ENCODE measurements at places on chromosomes 3 and 15.

DNA sequence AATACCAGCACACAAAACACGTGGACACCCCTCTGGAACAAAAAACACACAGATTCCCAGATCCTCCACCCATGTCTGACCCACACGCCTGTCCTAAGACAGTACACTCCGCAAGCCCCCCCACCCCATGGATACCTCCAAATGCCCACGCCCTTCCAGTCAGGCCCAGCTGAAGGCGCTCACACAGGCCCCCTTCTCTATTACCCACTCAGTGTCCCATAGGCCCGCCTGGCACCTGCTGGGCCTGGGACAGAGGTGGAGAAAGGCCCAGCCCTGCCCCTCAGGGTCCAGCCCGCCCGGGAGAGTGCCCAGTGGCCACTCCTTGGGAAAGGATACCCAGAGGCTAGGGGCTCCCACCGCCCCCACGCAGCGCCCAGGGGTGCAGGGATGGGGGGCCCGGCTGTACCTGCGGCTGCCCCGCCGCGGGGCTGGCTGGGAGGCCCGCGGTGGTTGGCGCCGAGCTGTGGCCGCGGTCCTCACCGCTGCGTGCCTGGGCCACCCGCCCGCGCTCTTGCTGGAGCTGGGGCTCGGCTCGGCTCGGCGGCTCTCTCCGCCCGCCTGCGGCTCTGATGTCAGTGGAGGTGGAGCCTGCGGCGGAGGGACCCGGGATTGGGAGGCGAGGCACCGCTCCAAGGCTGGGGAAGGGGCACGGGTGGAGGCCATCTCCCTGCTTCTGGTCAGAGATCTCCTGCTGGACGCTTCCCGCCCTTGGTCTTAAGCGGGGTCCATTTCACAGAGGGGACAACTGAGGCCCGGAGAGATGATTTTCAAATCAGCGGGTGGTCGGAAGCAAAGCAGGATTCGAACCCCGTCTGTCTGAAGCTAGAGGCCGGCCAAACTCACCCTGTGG is at the start of gene CAMK1:
CAMK1 (minus strand) TSS at position 522 of the 850 bp plus-strand sequence. CDS start 2,198 bp downstream, outside the sequence.
- DNase-seq = no peak

- DNase-seq = no peak
Measured at GRCh38 chr3:171165983-171166382, 139.5 kb upstream of the SLC2A2 start.

DNA sequence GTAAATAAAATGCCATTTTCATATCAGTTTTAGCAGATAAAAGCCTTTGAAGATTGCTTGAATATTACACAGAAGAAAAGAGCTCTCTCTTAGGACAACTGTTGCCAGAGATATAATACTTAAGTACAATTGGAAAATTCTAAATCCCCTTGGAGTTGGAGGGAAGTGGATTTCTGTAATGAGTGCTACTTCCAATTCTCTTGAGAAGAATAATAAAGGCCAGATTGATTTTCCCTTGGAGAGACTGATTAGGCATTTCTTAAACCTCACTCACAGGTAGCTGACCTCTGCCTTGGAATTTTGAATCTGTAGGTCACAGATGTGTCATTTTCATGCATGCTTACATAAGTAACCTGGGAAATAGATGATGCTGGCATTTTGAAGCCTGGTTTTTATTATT is 29.8 kb upstream of the PSMD6 start:
- DNase-seq = no peak

GRCh38 chr15:83299462-83299861 is 15.0 kb upstream of the BNC1 start:
- no peak for DNase-seq

GRCh38 chr3:112582244-112582874 is 20.5 kb downstream of the SLC35A5 start:
- no peak for DNase-seq

GRCh38 chr3:35969406-35969805 is 330.1 kb downstream of the ARPP21 start:
- no peak for DNase-seq

DNA sequence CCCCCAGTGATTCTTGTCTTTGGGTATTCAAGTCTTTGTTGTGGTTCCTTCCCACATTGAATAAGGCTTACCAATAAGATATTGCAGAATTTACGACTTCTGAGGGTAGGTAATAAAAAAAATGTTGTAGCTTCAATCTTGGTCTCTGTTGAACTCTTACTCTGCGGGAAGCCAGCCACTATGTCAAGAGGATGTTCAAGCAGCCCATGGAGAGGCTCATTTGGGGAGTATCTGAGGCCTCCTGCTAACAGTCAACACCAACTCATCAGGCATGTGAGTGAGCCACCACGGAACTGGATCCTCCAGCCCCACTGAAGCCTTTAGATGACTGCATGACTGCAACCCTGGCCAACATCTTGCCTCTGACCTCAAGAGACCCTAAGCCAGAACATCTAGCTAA is 3.2 kb upstream of the TBC1D23 start:
- no peak for DNase-seq

DNA sequence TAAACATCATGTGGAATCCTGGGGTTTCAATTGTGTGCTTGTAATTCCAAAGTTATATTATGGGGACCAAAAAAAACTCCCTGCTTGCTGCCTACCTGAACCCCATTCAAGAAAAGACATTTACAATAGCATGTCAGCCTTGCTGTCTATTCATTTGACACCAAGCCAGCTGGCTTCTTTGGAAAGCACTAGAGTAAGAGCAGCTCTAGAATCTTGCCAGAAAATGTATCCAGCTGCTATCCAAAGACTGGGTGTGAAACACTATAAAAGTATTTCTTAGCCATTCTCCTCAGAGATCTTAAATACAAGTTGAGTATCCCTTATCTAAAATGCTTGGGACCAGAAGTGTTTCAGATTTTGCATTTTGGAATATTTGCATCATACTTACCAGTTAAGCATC is 87.4 kb downstream of the RAD18 start:
- DNase-seq = no peak

- no peak for DNase-seq
Measured at GRCh38 chr3:58203541-58203940, 7.2 kb downstream of the DNASE1L3 start.

DNA sequence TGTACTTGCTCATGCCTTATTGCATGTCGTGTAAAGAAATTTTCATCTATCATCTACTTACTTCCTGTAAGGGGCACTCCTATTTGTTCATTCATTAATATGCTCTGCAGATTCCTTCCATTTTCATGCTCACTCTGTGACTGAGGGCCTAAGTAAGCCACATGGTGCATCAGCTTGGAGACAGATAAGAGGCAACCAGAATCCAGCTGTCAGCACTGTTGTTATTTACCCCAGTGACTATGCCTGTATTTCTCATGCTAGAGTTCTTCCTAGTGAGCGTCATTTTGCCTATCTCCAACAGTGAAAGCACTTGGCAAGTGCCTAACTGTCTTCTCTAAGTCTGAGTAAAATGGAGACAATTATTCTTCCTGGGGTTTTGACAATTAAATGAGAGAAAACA is 124.8 kb upstream of the ABI3BP start:
- no peak for DNase-seq

- no peak for DNase-seq
Measured at GRCh38 chr3:133401374-133402135, 1.7 kb downstream of the BFSP2 start.

DNA sequence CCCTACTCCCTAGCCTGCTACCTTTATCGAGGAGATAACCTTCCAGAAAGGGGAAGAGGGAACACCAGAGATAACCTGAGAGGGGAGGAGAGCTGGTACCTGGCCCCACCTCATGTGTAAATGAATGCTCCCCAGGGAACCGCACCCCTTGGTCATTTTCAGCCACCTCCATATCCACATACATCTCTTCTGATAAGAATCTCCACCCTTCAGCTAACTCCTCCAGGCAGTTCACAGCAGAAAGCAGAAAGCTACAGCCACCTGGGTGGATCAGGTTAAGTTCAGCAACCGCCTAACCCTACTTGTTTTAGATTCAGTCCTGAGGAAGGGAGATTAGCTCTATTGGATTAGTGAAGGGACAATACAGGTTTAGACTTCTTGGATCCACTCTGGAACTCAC is 38.0 kb upstream of the TIMP4 start:
- DNase-seq = no peak

DNA sequence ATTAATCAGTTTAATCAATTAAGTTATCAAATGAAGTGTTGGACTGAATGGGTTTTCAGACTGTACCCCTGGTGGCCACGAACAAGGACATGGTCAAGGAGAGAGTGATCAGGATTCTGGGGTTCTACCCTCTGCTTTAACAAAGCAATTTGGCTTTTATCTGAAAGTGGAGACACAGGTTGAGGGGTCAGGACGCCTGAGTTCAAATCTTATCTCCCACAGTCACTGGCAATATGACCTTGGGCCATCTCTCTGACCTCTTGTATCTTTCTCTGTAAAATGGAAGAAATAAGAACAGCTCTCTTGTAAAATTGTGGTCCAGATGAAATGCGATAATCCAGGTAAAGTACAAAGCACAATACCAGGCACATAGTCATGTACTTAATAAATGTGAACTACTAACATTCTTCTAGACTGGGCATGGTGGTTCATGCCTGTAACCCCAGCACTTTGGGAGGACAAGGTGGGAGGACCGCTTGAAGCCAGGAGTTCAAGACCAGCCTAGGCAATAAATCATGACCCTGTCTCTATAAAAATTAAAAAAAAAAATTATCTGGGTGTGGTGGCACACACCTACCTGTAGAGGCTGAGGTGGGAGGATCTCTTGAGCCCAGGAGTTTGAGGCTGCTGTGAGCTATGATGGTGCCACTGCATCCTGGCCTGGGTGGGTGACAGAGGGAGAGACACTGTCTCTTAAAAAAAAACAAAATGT is 48.6 kb upstream of the ARL8B start:
- DNase-seq = no peak

- no peak for DNase-seq
Measured at GRCh38 chr3:55641964-55642363, 154.9 kb upstream of the WNT5A start.

- no peak for DNase-seq
Measured at GRCh38 chr3:42387802-42388651, 22.4 kb downstream of the LYZL4 start.

DNA sequence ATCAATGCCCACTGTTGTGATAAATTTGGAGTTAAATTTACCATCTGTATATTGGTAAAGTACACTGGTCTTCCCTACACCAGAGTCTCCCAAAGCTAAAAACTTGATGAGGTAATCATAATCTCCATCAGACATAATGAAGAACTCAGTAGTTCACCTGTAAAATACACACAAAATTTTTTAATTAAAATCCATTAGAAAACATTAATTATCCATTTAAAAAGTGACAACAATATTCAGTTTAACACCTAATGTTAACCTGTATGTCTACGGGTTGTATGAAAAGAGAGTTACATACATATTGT is 38.0 kb upstream of the RSL24D1 start:
- no peak for DNase-seq

- no peak for DNase-seq
Measured at GRCh38 chr15:63057468-63058345, 15.2 kb downstream of the TPM1 start.

DNA sequence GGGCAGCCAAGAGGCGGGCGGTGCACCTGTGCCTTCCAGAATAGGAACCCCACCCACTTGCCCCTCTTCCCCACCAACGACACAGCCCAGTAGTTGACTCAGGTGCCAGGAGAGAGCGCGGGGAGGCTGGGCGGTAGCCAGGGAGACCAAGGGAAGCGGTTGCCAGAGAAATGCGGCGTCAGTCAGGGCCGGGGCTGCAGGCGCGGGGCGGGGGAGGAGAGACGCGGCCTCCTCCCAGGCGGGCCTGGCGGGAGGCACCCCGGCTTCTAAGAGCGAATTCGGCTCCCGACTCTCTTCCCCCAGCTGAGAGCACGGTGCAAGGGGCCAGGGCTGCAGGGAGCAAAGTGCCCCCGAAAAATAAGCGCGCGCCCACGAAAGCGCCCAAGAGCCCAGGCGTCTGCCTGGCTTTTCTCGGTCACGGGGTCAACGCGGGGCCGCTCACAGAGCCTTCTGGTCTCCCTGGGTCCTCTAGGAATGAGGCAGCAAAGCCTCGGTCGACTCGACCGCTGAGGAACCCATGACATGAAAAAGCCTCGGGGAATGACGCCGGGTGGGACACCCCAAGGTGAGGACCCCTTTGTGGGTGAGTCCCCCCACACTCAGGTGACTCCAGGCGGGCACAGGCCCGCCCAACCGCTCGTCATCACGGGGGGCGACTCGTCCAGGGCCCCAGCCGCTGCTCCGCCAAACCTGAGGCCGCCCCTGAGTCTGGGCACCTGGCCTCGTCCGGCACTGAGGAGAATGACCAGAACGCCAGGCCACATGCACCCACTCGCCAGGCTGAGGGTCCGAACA is 716 bp downstream of the CPEB1 start:
- DNase-seq = no peak

- no peak for DNase-seq
Measured at GRCh38 chr15:44157679-44158078, 37.4 kb downstream of the FRMD5 start.

- DNase-seq = no peak
Measured at GRCh38 chr3:186532598-186533072, 11.5 kb downstream of the CRYGS start.

GRCh38 chr3:133448478-133449122 is 48.7 kb downstream of the BFSP2 start:
- no peak for DNase-seq

DNA sequence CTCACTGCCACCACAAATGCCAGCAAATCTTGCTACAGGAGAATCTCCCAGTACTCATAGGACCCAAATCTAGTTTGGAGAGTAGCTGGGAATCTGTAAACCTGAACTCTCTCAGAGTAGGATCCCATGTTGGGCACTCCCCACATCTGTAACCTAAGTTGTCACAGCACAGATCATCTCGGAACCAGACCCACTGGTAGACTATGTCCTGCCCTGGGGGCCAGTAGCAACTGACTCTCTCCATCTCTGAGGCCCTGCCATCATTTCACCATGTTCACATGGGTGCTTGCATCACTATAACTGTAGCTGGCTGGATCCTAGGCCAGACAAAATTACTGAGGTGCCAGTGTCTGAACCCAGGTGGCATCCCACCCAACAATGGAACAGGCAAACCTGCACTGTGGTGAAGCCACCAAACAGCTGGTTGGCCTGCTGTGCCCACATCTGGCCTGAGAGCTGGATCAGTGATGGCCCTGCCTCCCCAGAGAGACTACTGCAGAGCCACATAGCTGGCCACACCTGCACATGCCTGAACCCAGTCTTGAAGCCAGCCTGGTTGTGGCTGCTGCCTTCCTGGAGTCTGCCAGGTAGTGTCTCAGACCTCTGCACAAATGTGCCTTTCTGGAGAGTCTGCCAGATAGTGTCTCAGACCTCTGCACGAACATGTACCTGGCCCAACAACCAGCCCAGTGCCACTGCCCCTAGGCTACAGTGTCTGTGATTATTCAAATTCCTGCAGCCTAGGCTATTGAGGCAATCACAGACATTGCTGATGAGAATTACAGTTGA is 82.0 kb downstream of the ISL2 start:
- no peak for DNase-seq

- DNase-seq = no peak
Measured at GRCh38 chr3:177452831-177453450, 255.7 kb upstream of the TBL1XR1 start.

DNA sequence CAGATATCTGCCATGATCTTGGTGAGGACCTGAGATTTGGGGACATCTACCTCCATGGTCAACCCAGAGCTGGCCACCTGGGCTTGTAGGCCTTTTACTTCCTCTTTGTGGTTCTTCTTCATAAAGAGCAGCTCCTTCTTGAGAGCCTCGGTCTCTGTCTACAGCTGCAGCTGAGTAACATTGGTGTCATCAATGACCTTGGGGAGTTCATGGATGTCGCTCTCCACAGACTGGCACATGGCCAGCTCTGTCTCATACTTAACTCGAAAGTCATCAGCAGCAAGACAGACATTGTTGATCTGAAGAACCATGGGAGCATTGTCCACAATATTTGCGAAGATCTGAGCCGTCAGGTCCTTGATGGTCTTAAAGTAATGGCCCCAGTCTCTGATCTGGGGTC is 15.7 kb upstream of the RASA2 start:
- no peak for DNase-seq
